ENCODE measurements at places on chromosomes 6 and 20.
A peak's percentile ranks its signal among the peaks of the same experiment; 100 is the strongest.

- DNase-seq: no peak
Measured at GRCh38 chr20:49392745-49393144, 89.7 kb downstream of the KCNB1 start.

DNA sequence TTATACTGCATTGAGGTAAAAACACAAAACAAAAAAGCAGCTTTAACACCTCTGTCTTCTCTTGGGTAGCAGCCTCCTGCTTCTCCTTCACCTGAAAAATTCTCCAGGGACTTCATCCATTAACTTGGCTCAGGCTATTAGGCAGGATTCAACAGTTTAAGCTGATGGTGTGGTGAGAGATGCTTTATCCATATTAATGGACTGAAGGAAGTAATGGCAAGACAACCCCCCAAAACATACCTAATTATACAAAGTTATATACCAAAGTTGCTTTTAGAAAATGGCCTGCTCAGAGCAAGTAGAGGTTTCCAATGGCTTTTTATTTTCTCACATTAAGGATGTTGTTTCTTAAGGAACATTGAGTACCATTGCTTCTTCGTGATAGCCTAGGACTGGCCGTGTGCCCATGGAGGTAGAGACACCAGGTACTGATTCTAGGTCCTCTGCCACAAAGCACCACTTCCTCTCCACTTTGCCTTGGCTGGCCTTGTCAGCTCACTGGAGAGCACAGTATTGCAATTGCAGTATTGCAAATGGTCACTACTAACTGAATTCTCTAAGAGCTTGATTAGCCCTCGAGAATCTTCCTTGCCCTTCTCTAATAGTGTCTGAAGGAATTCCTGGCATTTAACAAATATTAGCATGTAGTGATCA lies 7.3 kb downstream of the EDN1 start:
- no peak for DNase-seq

DNA sequence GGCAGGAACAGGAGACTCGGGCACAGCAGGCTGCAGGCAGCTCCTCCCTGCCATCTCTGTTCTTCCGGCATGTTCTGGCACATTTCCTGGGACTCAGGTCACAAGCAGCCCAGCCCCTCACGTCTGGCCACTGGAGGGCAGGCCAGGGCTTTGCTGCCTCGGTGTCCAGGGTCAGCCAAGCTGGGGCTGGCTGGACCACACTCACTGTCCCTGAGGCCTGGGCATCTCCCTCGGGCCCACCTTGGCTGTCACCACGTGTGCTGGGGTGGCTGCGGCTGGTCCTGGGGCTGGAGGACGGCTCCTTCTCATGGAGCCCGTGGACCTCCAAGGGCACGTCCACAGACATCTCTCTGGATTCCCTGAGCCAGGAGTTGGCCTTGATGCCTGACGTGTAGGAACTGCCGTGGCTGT lies 18.5 kb downstream of the FRMD1 start:
- DNase-seq: peak; percentile 60

GRCh38 chr20:57718490-57719009 lies 8.7 kb upstream of the PMEPA1 start:
- DNase-seq: peak; percentile 98

DNA sequence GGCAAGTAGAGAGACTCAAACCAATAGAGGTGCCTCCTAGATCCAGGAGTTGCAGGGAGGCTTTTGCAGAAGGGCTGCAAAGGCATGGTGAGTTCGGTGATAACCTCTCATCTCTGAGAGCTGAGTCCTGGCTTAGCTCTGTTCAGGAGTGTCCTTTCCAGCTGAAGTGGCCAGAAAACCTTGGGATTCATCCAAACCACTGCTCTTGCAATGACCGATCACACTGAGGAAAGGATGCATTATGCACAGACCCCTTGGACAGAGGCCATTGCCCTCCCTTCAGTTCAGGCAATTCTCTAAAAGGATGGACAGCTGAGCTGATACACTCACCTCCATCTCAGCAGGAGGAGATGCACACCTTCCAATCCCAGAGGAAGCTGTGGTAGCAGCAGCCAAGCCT lies 158.8 kb upstream of the ENPP5 start:
- DNase-seq: no peak

- DNase-seq: no peak
Measured at GRCh38 chr6:31530659-31531058, 1.9 kb downstream of the MCCD1 start.

DNA sequence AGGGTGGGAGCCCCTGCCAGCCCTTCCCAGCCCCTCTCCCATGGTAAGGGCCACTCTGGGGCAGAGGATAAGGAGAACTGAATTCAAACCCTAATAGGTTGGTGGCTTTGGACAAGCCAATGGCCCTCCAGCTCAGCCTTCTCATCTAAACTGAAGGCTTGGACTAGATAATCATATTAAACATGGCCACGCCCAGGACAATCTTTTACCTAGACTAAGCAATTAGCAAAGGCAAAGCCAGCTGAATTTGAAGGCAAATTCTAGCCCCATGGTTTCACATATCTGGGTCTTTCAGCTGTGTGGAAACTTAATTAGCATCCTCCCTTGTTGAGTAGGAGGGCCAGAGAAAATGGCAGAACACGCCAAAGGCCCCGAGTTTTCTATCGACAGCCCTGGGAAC lies 10.7 kb downstream of the SLC22A23 start:
- DNase-seq: no peak

DNA sequence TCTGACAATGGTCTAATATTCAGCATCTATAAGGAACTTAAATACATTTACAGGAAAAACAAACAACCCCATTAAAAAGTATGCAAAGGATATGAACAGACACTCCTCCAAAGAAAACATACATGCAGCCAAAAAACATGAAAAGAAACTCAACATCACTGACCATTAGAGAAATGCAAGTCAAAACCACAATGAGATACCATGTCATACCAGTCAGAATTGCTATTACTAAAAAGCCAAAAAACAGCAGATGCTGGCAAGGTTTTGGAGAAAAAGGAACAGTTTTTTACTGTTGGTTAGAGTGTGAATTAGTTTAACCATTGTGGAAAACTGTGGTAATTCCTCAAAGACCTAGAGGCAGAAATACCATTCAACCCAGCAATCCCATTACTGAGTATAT lies 339.0 kb upstream of the ADGRB3 start:
- no peak for DNase-seq

DNA sequence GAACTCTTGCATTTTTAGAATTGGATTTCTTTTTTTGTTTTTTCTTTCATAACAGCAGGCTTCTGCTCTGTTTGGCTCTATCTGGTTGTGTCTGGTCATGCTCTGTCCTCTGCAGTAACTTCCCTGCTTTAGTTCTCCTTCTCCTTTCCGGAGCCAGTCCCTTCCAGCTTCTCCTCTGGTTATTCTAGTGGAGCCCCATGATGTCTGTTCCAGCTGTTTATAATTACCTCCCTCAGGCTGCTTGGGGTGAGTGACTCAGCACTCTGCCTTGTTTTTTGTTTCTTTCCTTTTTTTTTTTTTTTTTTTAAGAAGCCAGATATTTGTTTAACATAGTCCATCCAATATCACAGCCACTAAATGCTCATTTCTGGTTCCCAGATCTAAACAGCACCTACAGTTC lies 409.6 kb downstream of the MAFB start:
- DNase-seq: no peak

DNA sequence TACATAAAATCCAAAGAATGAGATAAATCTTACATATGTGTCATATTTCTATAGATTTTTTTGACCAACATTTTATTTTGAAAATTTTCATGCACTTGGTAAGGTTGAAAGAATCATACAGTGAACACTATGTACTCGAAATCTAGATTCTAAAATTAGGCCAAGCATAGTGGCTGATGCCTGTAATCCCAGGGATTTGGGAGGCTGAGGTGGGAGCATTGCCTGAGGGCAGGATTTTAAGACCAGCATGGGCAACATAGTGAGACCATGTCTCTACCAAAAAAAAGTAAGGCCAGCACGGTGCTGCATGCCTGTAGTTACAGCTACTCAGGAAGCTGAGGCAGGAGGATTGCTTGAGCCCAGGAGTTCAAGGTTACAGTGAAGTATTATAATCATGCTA lies 158.6 kb downstream of the LAMA2 start:
- DNase-seq: no peak

DNA sequence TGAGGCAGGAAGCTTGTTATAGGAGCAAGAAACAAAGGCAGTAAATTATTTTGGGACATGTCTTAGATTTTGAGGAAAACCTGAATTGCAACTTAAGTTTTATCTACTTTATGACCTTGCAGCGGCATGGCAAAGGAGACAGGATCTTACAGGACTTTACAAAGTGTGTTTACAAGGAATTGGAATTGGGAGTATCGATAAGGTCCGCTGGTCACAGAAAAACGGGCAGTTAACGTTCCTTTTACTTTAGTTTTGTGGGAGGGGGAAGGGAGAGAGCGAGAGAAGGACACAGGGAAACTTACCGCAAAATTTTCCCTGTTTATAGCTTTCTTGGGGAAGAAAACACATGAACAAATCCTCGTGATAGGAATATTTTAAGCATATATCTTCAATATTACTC lies 1607.2 kb downstream of the GRIK2 start:
- DNase-seq: no peak

DNA sequence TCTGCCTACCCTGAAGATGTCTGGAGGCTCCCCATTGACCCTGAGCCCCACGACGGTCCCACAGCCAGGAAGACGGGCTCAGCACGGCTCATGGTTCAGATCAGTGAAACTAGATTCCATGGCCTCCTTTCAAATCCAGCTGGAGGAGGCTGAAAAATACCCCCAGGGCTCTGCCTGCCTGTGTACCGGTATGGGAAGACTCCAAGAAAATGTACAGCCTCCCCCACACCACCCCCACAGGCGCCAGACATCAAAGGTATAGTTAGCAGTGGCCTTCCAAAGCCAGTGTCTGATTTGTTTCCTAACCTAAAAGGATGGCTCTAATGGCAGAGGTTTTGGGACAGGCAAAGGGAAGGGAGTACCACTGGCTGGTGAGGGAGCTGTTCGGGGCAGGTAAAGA lies 86.2 kb upstream of the SNAP25 start:
- no peak for DNase-seq

DNA sequence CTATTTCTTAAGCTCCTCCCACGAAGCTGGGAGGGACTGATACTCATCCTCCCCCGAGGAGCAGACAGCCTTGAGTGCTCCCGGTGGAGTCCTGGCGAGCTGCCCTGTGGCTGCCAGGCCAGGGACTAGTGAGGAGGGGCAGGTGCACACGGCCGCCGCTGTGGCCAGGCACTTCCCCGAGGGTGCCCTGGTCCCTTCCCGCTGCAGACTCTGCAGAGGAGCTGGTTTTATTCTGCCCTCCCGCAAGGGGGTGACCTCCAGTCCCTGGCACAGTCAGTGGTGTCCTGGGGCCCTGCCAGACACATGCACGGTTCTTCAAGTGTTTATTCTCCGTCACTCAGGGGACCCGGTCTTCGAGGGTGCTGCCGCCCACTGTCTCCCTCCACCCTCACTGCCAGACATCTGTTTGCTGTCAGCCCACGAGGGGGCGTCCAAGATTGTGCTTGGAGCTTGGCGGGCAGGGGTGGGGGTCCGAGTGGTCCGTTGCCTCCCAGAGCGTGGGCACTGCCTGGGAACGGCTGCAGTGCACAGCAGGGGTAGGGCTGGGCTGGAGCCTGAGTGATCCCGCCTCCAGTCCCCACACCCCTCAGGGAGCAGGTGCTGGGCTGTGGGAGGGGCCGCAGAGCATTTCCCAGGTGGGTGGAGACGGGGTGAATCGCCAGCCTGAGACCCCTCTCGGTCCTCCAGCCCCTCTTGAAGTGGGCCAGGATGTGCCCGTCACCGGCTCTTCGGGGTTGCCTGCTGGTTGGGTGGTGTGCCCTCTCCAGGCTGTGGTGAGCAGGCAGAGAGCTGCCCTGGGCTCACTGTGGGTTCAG lies 3.1 kb upstream of the CABLES2 start:
- peak; percentile 83 for DNase-seq

GRCh38 chr6:69584536-69584912 lies 212.3 kb downstream of the LMBRD1 start:
- no peak for DNase-seq

DNA sequence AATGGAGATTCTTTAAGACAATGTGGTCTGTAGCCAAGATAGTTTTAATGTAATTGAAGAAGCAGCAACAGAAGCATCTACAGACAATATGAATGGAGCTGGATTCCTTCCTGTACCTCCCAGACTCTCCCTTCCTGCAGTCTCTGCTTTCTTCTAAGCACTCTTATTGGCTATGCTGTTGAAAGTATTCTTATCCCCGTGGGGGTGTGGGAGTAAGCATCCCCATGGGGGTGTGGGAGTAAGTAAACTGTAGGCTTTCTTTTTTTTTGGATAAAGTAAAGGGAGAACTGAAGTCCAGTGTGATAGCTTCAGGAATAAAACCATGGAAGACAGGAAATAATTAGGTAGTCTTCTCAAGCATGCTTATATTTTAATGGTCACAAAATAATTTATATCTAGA lies 4.1 kb downstream of the PKIB start:
- no peak for DNase-seq

DNA sequence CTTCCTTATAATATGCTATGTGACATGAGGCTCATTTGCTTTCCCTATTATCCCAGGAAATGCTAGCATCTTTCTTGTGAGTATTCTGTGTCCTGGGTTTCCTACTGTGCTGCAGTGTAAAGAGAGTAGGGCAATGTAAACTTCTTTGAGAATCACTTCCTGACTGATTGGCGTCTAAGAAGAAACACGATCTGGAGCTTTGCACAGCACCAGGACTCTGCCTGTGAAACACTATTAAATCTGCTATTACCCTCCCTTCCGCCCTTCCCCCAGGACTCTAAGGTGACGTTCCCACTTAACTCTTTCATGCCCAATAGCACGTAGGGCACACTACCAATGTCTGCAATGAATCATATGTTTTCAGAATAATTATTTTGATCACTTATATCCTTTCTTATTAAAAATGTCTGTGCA lies 607.3 kb upstream of the CITED2 start:
- DNase-seq: peak; percentile 51

- DNase-seq: no peak
Measured at GRCh38 chr20:24989162-24989561, 3.4 kb downstream of the APMAP start.

DNA sequence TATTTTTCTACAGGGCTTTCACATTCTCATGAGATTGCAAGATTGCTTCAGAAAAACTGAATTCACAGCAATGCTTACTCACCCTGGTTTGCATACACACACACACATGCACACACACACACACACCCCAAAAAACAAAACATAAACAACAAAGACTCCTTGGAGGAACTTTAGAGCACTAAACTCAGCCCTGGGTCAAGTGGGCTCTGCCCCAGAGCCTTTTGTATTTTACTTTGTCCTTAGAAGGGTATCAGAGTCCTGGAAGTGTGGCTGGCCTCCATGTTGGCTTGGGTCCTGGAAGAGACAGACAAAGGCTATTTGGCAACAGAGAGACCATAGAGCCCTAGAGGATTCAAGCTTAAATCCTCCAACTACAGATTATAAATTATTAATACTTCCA lies 8.0 kb upstream of the CST9 start:
- no peak for DNase-seq

GRCh38 chr6:89007209-89008000 lies 44.0 kb upstream of the RNGTT start:
- no peak for DNase-seq

DNA sequence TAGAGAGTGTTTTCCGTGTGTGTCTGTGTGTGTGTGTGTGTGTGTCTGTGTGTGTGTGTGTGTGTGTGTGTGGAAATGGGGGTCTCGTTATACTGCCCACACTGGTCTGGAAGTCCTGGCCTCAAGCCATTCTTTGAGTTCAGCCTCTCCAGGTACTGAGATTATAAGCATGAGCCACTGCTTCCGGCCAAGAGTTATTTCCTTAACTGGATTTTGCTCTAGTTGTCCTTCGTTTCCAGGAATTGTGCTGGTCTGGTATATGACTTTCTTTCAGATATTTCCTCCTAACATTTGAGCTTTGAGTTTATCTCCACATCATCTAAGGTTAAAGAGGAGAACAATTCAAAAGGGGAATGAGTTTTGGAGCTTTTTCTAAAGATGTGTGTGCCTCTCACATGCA lies 124.8 kb downstream of the SH3BGRL2 start:
- no peak for DNase-seq

GRCh38 chr6:1604158-1605003 lies 5.3 kb upstream of the FOXC1 start:
- DNase-seq: peak; percentile 60

Data from small intestine (tissue), 16 donors.